Thyroid gland (tissue), 4 donors: ENCODE measurements at places on chromosomes 1 and 21. TPM values are rescaled to one million over a fixed set of nuclear protein-coding genes. Genes with fewer than 3 reads are reported as not detected.

Gene OR6K6
- not detected for total RNA-seq

Gene YOD1
- total RNA-seq: 11.6 TPM

Gene CLIC6
- total RNA-seq: 4.9 TPM

Gene OLFML3
- total RNA-seq: 28.3 TPM

Gene ZNF326
- 19.5 TPM for total RNA-seq

Gene AMY1B
- not detected for total RNA-seq

Gene SLC44A5
- 2.0 TPM for total RNA-seq

Gene CLCA1
- total RNA-seq: not detected

Gene HSPA6
- total RNA-seq: 4.7 TPM

Gene TGFBR3
- 62.4 TPM for total RNA-seq

Gene C1QA
- total RNA-seq: 62.9 TPM

Gene RAP1GAP
- total RNA-seq: 256 TPM

Gene ZNF695
- total RNA-seq: 0.24 TPM

Gene CFHR3
- total RNA-seq: 1.5 TPM

Gene CALML6
- total RNA-seq: 0.13 TPM

Gene NFYC
- 70.5 TPM for total RNA-seq

Gene ST6GALNAC3
- total RNA-seq: 27.9 TPM

Gene AIRE
- total RNA-seq: not detected

Gene OR2AK2
- not detected for total RNA-seq

Gene CCNL2
- 224 TPM for total RNA-seq

Gene FMO5
- total RNA-seq: 4.2 TPM

Gene NCMAP
- total RNA-seq: 2.8 TPM

Gene C1orf141
- not detected for total RNA-seq

Gene ZMYND12
- total RNA-seq: 6.5 TPM

Gene RAB3B
- under 0.01 TPM for total RNA-seq

Gene NDUFS2
- total RNA-seq: 101 TPM

Gene NCAM2
- 0.94 TPM for total RNA-seq

Gene ZSWIM5
- total RNA-seq: 12.5 TPM

Gene ITLN2
- total RNA-seq: not detected

Gene SPRR1A
- not detected for total RNA-seq

Gene SLAMF8
- 6.3 TPM for total RNA-seq

Gene NLRP3
- total RNA-seq: 2.3 TPM

Gene NTRK1
- 0.11 TPM for total RNA-seq
